IgD-negative memory B cell (primary cell): ENCODE measurements at places on chromosomes 16 and 17. TPM values are rescaled to one million over a fixed set of nuclear protein-coding genes. Genes with fewer than 3 reads are reported as not detected.

The TLCD3B gene
- polyA plus RNA-seq = not detected

The NPW gene
- polyA plus RNA-seq = not detected

The CACNG5 gene
- polyA plus RNA-seq = not detected

The CEMP1 gene
- 6.2 TPM for polyA plus RNA-seq

The TVP23A gene
- 0.23 TPM for polyA plus RNA-seq

The ADAD2 gene
- polyA plus RNA-seq = not detected

The CREBBP gene
- polyA plus RNA-seq = 18.5 TPM

The PRSS53 gene
- 0.83 TPM for polyA plus RNA-seq

The WNT9B gene
- polyA plus RNA-seq = not detected

The CACNB1 gene
- 0.45 TPM for polyA plus RNA-seq

The SLC2A4 gene
- not detected for polyA plus RNA-seq

The FLII gene
- 150 TPM for polyA plus RNA-seq

The SLFN14 gene
- not detected for polyA plus RNA-seq

The SLC13A2 gene
- polyA plus RNA-seq = not detected

The RNF227 gene
- polyA plus RNA-seq = 3.1 TPM

The DNAAF8 gene
- 0.35 TPM for polyA plus RNA-seq

The G6PC3 gene
- 22.5 TPM for polyA plus RNA-seq

The FLOT2 gene
- polyA plus RNA-seq = 400 TPM

The NATD1 gene
- polyA plus RNA-seq = 0.45 TPM

The BICDL2 gene
- polyA plus RNA-seq = not detected

The ARHGAP27 gene
- polyA plus RNA-seq = 65.3 TPM

The MSLN gene
- not detected for polyA plus RNA-seq

The CA5A gene
- not detected for polyA plus RNA-seq

The RHOT2 gene
- polyA plus RNA-seq = 42.7 TPM
